NB4 (cell line): ENCODE measurements at places on chromosomes 5 and 9.

DNA sequence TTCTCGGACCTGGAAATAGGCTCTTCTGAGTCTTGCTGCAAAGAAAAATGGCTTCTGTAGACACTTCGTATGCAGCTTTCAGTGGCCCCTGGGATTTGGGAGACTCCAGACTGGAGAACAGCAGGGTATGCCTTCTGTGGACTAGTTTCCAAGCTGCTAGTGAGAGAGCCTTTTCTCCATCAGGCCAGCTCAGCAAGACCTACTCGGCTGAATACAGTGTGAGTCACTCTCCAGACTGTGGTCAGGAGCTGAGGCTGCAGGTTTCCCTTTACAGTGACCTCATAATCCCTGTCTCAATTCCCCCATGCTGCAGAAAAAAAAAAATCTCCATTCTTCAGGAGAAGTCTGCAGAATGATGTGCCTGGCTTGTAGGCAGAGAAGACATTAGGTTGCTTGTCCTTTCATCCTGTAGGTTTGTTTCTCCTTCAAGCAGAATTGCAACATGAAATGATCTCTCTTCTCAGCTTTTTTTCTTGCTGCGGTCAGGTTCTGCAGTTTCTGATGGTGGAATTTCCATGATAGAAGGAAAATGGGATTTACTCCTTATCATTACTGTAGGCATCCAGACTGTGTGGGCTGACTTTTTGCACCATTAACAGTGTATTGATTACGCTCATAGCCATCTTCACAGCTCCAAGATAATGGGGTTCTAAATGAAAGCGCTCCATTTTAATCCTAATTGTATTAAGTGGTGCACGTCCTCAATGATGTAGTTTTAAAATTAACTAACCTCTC, 78.3 kb upstream of the TNFSF8 start:
- DNase-seq: peak; percentile 54

- no peak for DNase-seq
These were observed 79.7 kb upstream of the ZNF366 start for GRCh38 chr5:72586788-72587530.

DNA sequence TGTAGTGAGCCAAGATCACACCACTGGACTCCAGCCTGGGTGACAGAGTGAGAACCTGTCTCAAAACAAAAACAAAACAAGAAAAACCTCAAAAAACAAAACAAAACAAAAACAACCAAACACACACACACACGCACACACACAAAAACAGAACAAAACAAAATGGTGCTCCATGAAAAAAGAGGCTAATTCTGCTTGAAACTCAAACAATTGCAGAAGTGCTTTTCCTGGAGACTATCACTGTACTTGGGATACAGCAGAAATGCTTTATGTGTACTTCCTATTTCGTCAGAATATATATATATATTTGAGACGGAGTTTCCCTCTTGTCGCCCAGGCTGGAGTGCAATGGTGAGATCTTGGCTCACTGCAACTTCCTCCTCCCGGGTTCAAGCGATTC, 49.9 kb upstream of the HSPA9 start:
- no peak for DNase-seq

DNA sequence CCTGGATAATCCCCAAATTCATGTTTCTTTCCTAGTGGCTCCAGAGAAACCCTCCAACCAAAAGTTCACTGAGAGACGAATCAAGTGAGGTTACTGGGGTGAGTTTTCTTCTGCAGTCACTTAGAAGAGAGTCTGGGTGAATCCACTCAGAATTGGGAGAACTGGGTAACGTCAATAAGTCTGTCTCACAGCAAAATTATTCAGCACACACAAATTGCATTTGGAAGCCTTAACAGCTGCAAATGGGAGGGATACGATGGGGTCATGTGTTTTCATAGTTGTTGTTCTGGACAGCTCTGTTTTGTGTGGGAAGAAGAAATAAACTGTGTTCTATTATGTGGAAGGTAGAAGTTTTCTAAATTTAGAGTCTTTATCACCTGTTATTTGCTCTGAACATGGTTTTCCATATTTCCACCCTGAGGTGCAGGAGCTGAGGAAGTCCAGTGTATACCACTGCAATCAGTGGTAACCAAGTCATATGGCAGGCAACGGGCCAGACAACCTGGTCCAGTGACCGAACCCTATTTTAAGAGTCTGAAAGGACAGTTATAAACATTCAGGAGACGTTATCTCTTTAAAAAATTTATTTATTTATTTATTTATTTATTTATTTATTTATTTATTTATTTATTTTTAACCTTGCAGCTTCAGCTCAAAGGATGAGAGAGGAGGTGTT, 21.9 kb downstream of the MARCHF3 start:
- no peak for DNase-seq

GRCh38 chr9:91253488-91253887, 108.2 kb downstream of the AUH start:
- DNase-seq: peak; percentile 42

- no peak for DNase-seq
These were observed 208.8 kb upstream of the TAS2R1 start for GRCh38 chr5:9838916-9839315.

DNA sequence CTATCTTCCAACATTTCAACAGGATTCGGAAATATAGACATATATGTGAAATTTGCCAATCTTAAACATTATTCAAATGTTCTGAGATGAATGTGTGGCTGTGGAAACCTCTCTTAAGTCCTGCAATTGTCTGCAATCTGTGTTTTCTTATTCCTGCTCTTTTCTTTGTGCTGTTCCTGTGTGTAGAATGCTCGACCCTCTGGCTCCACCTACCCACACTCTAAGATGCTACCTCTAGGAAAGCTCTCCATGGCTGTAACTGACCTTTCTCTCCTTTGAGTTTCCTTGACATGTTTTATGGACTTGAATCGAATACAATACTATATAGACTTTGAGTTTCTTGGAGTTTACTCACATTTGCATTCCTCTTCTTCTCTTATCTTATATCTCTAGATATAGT, 120.6 kb upstream of the ASTN2 start:
- peak; percentile 3 for DNase-seq

- DNase-seq: no peak
These were observed 456.4 kb downstream of the CDH10 start for GRCh38 chr5:24188216-24188925.

DNA sequence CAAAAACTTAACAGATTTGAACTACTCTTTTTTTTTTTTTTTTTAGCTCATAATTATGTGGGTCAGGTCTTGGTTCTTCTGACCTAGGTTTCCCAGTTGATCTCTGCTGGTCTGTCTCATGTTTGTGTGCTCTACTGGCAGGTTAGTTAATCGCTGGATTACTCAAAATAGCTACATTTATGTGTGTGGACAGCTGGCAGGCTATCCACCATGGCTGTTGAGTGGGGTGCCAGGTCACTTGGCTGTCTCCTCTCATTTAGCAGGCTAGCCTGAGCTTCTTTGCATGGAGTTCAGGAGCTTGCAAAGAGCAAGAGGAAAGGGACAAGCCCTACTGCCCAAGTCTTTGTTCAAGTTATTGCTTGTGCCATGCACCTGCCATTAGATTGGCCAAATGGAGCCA, 9.3 kb downstream of the ADCY2 start:
- no peak for DNase-seq

- DNase-seq: no peak
These were observed 118.1 kb upstream of the TARS1 start for GRCh38 chr5:33322632-33323031.
